ENCODE measurements at places on chromosomes 7 and 10. TPM values are rescaled to one million over a fixed set of nuclear protein-coding genes. Genes with fewer than 3 reads are reported as not detected.

Gene CYP3A7
- total RNA-seq, result not detected

Gene CYP2E1
- total RNA-seq, result not detected

Gene AGR2
- total RNA-seq, result not detected

GRCh38 chr7:81155654-81156373, 237.0 kb upstream of the SEMA3C start:
- H3K4me3 ChIP-seq, result no peak overlapping the region
- DNase-seq, result no peak
- no peak overlapping the region for H3K27ac ChIP-seq
- H3K27me3 ChIP-seq, result no peaks in the 10 kb centered on the region
- no peaks in the 10 kb centered on the region for H3K36me3 ChIP-seq
- no peaks in the 10 kb centered on the region for H3K4me1 ChIP-seq

Measured in activated naive CD4-positive, alpha-beta T cell treated with anti-CD3 and anti-CD28 coated beads for 36 hours (primary cell).